ENCODE measurements at places on chromosomes 4 and X.

DNA sequence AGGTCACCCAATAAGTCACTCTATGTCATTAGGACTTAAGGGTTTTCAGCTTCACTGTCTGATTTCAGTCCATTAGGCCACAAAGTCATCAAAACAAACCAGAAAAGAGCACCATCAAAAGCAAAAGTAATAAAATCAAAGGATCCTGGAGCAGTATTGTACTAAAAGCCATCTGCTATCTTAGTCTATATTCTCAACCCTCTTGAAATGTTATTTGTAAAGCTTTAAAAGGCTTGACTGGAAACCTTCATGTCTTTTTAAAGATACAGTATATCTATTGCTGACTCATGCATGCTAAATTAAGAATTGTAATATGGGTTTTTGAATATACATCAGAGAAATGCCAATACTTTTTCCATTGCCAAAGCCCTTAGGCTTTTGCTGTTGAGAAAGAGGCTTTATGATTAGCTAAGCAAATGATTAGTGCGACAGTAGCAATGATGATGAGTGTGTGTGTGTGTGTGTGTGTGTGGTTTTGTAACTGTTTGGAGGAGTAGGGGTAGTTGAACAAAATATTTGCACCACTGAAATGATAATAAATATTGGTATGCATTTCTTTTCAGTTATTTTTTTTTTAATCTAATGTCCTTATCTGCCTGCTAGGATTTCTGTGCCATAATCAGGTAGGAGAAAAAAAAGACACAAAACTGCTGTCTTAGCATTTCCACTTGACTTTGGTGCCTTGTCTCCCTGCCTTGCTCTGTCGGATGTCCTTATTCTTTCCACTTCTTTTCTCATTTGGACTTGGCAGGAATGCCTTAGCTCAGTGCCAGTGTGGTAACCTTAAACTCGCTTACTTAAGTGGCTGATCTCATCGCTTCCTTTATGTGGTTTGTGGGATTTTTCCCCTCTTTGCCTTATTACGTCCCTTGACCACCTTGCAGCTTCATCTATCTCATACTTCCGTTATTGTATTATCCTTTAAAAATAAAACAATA, 119.7 kb downstream of the PCDH7 start:
- DNase-seq = peak; percentile 7

- DNase-seq = no peak
Observed at GRCh38 chr4:106303548-106304281, 12.3 kb downstream of the TBCK start.

- no peak for DNase-seq
Observed at GRCh38 chr4:1568855-1569460, 115.2 kb downstream of the FAM53A start.

GRCh38 chr4:181659876-181660275, 583.3 kb upstream of the TENM3 start:
- no peak for DNase-seq

DNA sequence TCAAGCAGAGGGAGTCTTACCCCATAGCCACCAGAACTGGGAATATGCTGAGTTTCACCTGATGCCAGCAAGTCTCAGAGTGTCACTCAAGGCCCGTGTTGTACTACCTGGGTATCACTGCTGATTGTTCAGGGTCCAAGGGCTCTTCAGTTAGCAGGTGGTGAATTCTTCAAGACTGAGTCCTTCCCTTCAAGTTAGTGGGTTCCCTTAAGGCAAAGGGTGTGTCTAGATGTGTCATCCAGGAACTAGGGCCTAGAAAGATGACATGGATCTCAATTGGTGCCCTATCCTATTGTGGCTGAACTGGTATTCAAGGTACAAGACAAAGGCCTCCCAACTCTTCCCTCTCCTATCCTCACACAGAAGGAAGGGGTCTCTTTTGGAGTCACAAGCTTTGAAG, 159.9 kb upstream of the DIPK2B start:
- no peak for DNase-seq

DNA sequence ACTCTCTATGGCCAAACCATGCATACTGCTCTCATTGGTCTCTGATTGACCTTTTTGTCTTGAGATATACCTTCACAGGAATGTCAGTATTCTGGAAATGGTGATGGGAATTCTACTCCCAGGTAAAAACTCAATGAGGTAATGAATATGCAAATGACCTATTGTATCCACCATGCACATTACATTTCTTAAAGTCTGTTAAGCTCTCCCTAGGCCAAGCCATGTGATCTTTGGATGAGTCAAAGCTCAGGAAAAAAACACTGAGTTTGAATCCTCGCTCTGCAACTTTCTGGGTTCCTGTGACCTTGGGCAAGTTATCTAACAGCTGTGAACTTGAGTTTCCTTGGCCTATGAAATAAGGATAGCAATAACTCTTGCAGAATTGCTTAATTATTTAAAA, 175.4 kb downstream of the PPP1R2C start:
- DNase-seq = no peak

GRCh38 chr4:43458293-43458692, 565.8 kb downstream of the GRXCR1 start:
- no peak for DNase-seq

DNA sequence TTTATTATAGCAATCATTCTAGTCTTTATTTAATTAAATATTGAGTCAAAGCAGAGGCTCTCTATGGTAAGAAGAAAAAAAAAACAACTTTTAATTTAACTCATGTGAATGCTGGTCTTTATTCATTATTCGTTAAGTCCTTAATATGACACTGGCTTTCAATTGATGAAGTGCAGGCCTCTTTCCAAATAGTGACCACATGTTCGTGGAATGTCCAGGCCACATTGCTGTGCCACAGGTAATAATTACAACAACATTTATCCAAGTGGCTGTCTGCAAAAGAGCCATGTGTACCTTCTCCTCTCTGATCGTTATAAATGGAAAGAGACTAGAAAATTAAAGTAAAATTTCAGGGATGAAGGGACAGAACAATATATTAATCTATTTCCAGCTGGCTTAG, 220.1 kb upstream of the PABPC4L start:
- no peak for DNase-seq

- DNase-seq = no peak
Observed at GRCh38 chrX:2708021-2708420, 16.9 kb downstream of the CD99 start.

GRCh38 chrX:112643721-112644120, 36.0 kb downstream of the LHFPL1 start:
- no peak for DNase-seq

DNA sequence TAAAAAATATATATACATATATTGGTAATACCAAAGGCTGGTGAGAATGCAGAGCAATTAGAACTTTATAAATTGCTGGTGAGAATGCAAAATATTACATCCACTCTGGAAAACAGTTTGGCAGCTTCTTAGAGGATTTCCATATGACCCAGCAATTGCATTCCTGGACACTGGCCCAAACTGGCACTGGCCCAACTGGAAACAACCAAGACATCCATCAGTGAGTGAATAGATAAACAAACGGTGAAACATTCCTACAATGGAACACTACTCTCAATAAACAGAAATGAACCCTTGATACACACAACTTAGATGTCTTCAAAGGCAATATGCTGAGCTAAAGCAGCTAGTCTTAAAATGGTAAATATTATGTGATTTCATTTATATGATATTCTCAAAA, 524.2 kb downstream of the IQCM start:
- DNase-seq = no peak

GRCh38 chrX:137234651-137235402, 201.0 kb upstream of the GPR101 start:
- DNase-seq = no peak

- DNase-seq = no peak
Observed at GRCh38 chr4:151575646-151576045, 166.7 kb downstream of the FHIP1A start.

DNA sequence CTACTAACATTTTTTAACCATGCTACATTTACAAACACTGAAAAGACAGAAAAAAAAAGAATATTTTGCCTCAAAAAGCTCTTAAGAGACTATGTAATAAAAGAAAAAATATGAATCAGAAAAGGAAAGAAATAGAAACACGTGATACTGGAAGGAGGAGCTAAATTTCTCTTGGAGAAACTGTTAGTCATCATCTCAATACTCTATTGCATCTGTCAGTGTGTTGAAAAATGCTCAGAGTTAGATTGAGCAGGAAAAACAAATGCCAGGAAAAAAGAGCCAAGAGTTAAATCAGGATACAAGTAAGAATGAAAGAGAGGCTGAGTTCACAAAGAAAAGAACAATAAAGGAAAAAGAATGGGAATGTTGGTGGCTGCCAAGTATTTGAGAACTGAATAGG, 2.6 kb downstream of the RAB28 start:
- no peak for DNase-seq

- no peak for DNase-seq
Observed at GRCh38 chr4:74969507-74970474, 36.9 kb downstream of the PARM1 start.

DNA sequence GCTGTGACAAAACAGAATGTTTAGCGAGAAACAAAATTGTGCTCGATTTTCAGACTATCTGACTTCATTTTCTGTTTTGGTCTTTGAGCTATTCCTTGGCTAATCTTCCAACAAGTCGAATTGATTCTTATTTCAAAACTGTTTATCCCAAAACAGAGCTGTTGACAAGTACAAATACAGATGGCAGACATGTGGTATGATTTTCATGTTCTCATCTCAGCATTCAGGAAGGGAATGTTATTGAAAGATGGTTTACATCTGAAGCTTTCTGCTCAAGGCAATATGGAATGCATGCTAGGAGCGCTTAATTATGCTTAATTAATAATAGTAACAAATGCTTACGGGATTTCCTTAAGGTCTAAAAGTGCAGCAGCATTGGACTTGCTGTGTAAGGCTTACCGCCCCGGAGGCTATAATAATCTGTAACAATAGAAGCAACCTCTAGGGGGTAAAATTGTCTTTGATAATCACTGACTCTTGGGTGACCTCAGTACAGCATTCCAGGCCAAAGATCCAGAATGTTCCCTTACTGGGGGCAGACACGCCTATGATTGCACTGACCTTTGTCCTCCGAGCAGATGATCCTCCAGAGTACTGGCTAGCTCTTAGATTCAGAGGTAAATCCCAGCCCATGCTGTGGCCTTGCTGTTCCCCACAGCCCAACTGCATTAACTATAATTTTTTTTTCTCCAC, 16.4 kb downstream of the LSM6 start:
- DNase-seq = no peak

- DNase-seq = no peak
Observed at GRCh38 chrX:1767026-1767425, 152.2 kb downstream of the ASMT start.

- no peak for DNase-seq
Observed at GRCh38 chr4:149166876-149167275, 648.8 kb downstream of the IQCM start.

DNA sequence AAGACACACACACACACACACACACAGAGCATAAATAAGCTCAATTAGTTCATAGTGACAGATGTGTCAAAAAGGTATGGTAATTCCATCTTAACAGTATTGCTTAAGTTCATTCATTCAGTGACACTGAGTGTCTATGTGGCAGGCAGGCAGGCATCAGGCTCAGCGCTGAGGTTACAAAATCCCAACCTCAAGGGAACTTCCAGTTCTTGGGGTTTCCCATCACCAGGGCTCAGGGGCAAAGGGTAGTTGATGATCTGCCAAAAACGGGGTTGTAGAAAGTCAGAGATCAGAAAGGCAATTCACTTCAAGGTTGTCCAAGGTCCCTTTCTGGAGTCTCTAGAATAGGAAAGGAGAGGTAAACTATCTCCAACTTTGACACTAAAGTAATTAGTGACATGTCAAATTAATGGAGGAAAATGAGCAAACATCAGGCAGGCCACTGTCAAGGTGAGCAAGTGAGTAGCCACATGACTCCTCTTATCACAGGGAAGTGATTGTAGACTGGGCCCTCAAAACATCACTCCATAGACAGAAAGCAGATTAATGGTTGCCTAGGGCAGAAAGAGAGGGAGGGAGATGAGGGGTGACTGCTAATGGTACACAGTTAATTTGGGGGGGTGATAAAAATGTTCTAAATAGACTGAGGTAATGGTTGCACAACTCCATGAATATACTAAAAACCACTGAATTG, 41.8 kb downstream of the GPC4 start:
- no peak for DNase-seq

DNA sequence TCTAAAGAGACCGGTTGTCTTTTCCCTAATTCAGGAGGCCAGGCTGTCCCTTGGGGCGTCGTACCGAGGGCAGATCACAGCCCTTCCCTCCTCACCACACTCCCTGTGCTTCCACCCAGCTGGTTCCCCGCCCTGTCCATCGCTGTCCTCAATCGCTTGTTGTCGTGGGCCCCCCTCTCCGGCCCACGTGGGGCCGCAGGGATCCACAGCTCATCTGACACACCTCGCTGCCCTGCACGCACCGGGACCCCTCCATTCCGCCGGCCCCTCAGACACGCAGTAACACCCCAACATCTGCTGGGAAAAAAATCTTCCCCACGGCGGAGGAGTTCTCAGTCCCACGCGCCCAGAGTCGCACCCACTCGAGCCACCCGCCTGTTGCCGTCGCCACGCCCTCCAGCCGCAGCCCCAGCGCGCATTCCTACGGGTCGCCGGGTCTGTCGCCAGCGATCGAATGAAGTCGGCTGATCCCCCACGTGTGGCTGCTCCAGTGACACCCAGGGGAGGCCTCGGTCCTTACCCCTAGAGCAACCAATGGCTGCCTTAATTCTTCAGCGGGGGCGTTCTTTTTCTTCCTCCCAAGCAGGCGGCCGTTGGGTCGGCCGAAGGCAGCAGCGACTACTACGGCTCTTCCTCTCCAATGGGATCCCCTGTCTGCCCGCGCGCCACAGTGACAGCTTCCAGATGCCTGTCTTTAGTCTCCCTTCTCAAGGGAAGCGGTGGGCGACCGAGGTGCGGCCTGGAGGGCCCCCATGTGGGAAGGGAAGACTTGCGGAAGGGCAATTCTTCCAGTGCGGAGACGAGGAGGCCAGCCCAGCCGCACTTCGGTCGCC, 893 bp upstream of the SEPTIN11 start:
- DNase-seq = no peak

Data from KBM-7 (cell line).